H1 (cell line): ENCODE measurements at places on chromosomes 6 and 20.

DNA sequence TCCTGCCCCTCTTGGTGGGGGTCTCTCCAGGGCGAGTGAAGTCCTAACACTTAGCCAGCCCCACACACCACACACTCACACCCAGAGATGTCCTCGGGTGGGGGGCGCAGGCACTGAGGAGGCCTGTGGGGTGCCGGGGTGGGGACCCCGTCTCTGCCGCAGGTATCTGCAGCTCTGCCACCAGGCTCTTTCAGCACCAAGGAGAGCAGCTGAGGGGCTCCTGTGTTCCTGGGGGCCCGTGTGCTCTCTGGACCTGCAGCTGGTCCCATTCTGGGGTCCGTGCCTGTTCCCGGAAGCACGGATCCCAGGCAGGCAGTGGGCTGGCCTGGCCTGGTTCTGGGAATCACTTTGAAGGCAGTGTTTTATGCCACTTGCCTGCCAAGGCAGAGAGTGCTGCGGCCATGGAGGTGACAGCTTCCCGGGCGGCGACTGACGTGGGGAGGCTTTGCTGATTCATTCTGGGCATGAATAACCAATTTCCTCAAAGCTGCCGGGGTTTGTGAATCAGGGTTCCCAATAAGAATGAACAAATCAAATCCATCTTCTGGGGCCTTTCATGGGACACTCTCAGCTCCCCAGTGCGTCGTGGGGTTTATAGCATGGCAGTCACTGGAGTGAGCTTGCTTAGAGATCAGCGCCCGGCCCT lies 54.4 kb upstream of the SLCO4A1 start:
- peak; percentile 72 for DNase-seq

DNA sequence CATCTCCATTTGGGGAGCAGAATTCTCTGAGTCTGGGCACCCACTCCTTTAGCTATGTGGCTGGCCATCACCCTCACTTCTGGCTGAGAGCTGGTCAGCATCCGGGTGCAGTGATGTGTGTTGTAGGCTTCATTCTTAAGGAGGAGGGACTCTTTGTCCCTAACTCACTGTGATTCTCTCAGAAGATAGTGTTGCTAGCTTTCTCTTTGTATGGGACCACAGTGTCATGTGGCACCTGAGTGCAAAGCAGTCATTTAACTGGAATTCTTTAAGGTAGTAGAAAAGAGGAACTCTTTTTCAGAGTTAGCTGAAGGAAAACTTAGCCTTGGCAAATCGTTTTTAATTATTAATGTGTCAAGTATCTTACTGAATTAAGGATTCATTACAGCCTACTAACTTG lies 165.9 kb downstream of the JARID2 start:
- no peak for DNase-seq

DNA sequence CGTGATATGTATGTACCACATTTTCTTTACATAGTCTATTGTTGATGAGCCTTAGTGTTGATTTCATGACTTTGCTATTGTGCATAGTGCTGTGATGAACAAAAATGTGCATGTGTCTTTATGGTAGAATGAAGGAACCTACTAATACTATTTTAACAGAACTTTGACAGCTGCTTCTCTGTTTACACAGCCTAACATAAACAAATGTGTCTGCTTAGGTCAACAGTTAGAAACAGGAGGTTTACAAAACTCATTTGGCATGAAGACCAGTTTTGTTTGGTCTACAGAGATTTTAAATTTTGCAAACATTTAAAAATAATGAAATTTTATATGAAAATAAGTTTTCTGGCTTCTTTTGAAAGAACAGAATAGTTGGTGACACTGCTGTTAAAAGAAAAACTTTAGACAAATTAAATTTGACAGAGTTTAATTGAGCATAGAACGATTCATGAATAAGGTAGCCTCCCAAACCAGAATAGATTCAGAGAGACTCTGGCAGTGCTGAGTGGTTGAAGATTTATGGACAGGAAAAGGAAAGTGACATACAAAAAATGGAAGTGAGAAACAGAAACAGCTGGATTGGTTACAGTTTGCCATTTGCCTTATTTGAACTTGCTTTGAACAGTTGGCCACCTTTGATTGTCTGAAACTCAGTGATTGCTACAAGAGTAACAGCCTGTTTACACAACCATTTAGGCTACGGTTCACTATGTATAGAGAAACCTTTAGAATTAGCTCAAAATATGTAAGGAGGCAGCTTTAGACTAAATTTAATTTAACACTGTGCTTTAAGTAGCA lies 715.8 kb upstream of the HS3ST5 start:
- DNase-seq, result no peak

DNA sequence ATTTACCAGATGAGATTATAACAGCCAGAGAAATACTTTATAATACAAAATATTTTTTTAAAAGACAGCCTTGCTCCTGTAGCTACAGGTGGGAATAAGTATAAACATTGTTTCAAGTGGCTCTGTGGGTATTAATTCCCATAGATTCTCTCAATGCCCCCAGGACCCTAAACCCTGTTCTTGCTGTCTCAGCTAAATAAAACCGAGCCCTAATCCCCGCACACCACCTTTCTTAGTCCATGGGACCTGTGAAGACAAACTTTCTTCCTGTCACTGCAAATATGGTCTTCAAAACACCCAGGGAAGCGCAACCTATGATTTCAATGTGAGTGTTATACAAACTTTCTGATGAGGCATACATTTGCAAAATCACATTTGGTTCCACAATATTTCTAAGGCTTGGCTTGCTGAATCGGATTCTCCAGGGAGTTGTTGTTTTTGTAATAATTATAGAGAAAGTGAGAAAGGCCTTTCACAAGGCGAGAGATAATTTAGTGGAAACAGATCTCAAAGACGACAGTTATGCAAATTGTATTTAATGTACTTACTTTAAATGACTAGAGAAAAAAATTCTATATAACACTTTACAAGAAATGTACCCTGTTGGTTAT lies 11.1 kb downstream of the SMLR1 start:
- DNase-seq, result no peak

DNA sequence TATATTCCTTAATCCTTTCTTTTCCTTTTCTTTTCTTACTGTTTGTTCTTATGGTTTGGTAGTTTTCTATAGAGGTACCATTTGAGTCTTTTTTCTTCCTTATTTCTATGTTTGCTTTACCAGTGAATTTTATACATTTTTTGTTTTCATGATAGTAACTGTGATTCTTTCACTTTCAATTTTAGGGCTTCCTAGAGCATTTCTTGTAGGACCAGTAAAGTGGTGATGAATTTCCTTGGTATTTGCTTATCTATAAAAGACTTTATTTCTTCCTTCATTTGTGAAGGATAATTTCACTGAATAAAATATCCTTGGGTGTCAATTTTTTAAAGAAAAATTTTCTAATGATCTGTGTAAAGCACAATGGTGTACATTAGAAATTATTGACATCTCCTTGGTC lies 637.4 kb downstream of the CD109 start:
- no peak for DNase-seq

DNA sequence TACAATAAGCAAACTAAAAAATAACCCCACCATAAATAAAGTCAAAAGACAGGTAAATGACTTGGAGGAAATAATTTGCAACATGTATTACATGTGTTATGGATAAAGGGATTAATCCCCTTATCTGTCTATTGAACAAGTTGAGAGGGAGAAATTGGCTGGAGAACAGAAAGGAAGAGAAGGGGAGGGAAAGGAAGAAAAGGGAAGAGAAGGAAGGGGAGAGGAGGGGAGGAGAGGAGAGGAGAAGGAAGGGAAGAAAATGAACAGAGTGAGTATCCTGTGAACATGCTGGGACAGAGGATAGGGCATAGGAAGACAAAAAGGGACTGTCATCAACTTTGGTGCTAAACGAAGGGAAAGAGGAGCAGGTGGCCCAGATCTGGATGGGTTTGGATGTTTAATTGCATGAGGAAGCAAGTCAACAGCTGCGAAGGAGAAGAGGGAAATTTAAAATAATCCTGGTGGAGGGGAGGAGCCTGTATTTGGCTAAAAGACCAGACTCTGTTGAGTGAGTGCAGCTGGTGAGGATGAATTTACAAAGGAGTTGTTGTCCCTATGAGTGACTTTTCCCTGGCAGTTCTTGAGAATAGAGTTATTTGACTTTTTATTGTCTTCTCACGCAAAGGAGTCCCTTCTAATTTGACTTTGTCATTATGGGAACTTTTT lies 14.2 kb upstream of the SHLD1 start:
- no peak for DNase-seq

GRCh38 chr6:135256866-135257265 lies 75.8 kb downstream of the MYB start:
- DNase-seq, result no peak

DNA sequence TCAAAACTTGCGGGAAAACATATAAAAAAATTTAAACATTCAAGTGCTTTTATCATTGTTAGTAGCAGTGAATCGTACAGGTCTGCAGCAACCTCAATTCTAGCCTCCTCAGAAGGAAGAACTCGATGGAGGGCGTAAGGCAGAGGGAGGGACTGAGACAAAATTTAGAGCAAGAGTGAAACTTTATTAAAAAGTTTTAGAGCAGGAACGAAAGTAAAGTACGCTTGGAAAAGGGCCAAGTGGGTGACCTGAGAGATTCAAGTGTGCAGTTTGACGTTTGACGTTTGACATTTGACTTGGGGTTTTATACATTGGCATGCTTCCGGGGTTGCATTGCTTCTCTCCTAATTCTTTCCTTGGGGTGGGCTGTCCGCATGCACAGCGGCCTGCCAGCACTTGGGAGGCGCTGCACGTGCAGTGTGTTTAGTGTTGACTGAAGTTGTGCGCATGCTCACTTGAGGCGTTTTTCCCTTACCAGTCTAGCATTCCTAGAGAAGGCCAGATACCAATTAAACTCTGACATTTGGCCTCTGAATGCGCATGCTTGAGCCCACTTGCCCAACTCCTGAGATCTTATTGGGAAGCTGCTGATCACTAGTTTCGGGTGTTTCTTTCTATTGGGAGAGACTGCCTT lies 82.6 kb downstream of the TBX18 start:
- DNase-seq, result no peak

GRCh38 chr20:58851221-58851968 lies 693 bp upstream of the GNAS-AS1 start:
- peak; percentile 71 for DNase-seq

DNA sequence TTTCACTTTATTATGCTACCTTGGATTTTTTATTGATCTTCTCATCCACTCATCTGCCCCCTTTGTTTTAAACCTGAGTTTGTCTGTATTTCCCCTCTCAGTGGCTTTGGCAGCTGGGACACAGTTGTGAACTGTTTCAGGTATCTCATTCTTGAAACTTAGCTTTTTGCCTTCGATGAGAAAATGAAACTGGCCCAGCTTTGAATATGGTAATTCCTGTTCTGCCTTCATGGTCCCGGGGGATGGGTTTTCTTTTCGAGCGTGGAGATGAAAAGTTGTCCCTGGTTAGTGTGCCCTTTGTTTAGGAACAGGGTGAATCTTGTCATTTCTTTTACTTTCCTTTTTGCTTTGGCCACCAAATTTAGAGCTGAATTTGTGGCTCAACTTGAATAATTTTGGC lies 25.6 kb downstream of the DHX35 start:
- no peak for DNase-seq

DNA sequence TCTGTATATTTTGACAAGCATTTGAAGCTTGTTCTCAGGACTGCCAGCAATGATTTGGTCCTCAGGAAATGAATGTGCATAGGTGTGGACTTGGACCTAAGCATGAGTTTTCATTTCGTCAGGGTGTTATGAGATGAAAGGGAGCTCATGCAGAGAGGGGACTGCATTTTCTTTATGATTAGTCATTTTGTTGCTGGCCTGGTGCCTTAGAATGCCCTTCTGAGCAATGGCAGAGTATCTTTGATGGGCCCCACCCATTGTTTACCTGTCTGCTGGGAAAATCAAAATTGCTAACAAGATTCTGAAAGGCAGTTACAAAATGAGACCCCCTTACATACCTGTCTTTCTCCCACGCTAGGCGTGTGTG lies 51.5 kb upstream of the MTHFD1L start:
- DNase-seq, result no peak

DNA sequence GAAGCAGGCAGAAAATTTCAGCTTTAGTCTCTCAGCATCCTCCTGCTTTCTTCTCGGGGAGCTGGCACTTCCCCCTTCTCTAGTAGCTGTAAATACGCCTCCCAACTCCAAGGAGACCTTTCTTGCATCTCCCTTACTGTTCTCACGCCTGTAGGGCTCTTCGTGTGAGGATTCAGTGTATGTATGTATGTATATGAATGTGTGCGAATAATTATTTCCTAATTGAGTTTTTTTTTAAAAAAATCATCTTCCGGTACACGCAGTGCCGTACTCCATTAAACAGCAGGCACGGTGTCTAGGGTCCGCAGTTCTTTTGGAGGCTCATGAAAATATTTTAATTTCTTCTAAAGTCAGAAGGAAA lies 85.4 kb downstream of the HFE start:
- DNase-seq, result no peak

GRCh38 chr6:116388924-116389323 lies 18.2 kb downstream of the DSE start:
- DNase-seq, result no peak

GRCh38 chr6:155271145-155271544 lies 7.3 kb downstream of the CLDN20 start:
- DNase-seq, result no peak

- DNase-seq, result no peak
These were observed 17.7 kb upstream of the RIPOR3 start for GRCh38 chr20:50708845-50709635.

- DNase-seq, result no peak
These were observed 10.8 kb upstream of the EEF1E1 start for GRCh38 chr6:8113131-8113654.

GRCh38 chr20:18421608-18422007 lies 45.2 kb downstream of the DZANK1 start:
- no peak for DNase-seq

DNA sequence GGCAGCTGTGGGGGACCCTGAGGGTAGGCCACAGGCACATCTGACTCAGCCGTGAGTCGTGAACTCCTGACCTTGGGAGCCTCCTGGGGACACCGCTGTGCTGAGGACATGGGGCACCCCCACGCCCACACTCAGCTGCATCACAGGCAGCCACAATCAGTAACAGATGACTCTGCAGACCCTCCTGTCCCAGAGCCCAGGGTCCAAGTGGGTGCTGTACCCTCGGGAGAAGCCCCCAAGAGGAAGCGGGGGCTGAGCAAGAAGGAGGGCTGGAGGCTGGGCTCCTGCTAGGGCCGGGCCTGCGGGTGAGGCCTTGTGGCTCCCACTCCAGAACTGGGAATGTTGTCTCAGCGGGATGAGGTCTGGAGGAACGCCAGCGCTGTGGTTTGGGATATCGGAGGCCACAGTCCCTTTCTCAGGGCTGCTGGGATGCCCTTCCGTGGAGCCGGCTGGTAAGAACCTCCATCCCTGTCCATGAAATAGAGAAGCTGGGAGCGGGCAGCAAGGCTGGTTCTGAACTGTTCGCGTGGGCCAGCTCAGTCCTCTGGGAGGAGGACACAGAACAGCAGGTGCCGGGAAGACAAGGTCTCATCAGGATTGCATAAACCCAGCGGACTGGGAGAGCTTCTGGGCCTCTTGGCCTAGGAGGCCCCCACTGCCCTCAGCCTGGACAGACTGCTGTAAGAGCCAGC lies 3.1 kb upstream of the LAMA5 start:
- DNase-seq, result no peak

DNA sequence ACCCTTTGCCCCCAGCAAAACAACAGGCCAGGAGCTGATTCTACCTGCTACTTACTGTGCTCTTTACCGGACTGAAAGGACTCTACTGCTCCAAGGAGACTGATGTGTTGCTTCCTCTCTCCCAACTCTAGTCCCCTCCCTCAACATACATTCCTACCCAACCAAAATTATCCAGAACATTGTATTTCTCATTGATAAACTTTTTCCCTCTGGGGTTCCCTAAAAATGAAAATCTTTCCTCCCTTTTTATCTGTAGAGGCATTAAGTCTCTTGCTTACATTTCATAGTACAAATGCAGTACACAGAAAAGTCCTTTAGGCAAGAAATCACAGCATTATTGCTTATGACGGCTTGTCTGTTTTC lies 940 bp upstream of the HS3ST5 start:
- DNase-seq, result no peak
